ENCODE measurements at places on chromosomes 6 and 20. TPM values are rescaled to one million over a fixed set of nuclear protein-coding genes. Genes with fewer than 3 reads are reported as not detected.

The DEF6 gene
- 3.2 TPM for polyA plus RNA-seq

The HSPA1L gene
- 4.3 TPM for polyA plus RNA-seq

The ZC2HC1B gene
- polyA plus RNA-seq, result not detected

GRCh38 chr6:161261816-161262215 is 12.0 kb downstream of the AGPAT4 start:
- DNase-seq, result no peak

DNA sequence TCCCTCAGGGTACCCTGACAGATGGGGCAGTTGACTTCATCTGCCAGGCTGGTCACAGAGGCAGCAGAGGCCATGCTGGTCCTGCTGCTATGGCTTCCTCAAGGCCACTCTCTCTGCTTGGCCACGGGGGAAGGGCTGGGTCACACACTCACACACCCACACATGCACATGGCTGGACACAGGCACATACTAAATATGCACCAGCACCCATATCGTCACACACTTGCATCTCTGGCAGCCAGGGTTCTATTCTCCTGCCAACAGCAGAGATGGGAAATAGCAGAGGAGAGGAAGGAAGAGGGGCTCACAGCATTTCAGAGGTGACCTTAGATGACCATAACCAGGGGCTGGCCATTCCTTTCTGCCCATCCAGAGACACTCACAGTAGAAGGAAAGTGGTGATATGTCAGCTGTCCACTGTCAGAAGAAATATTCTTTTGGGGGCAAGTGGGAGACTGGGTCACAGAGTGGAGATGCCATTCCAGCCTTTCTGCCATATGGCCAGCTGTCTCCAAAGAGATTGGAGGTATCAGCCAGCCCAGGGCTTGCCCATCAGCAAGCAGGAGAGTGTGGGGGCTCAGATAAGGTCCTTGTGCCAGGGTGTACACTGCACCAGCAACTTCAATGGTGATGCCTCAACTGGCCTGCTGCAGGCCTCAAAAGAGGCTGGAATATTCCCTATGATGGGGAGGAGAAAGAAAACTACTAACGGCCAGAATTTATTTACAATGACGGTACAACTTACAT is at the start of gene TRIM10:
Gene TRIM10 (minus strand): TSS at position 427 of the 747 bp plus-strand sequence. CDS start 353 bp downstream, at position 74.
- DNase-seq, result no peak
